ENCODE measurements at places on chromosomes 2 and 18.
A peak's percentile ranks its signal among the peaks of the same experiment; 100 is the strongest.

DNA sequence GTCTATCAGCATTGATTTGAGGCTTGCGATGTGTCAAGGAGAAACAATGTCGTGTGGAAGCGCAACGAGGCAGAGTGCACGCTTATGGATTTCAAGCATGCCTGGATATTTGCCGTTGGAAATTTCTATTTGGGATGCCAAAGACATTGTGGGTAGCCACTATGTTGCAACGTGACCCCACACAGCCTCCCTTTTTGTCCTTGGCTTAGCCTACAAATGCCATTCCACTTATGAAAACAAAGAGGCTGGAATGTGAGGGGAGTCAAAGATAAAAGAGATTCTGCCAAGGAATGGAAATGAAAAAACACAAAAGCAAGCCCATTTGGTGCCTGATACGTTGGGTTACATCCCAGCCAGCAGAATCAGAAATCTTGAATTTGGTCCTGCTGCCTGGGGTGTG, 721.2 kb downstream of the GALR1 start:
- DNase-seq = no peak

GRCh38 chr2:230202430-230203109, 17.2 kb downstream of the SP110 start:
- DNase-seq = no peak

- no peak for DNase-seq
Measured at GRCh38 chr2:71156573-71156972, 26.1 kb downstream of the MPHOSPH10 start.

DNA sequence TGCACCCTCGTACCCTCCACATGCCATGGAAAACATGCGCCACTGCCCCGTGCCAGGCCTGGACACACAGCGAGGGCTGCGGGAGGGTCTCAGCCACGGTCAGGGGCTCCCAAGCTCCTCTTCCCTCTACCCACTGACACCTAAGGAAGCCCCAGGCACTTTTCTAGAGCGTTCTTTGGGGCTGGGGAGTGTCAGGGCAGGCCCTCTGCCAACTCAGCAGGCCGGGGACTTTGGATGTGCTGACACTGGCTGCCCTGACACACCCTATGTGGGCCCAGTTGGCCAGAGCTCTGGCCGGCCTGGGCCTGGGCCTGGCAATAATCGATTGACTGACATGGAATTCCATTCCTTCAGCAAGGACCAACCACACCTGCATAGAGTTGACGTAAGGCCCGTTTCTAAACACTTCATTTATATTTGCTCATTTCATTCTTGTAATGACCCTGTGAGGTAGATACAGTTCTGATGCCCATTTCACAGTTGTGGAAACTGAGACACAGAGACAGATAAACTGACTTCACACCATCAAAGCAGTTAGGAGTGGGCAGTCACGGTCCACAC, 70.5 kb downstream of the ZFP36L2 start:
- peak; percentile 20 for DNase-seq

DNA sequence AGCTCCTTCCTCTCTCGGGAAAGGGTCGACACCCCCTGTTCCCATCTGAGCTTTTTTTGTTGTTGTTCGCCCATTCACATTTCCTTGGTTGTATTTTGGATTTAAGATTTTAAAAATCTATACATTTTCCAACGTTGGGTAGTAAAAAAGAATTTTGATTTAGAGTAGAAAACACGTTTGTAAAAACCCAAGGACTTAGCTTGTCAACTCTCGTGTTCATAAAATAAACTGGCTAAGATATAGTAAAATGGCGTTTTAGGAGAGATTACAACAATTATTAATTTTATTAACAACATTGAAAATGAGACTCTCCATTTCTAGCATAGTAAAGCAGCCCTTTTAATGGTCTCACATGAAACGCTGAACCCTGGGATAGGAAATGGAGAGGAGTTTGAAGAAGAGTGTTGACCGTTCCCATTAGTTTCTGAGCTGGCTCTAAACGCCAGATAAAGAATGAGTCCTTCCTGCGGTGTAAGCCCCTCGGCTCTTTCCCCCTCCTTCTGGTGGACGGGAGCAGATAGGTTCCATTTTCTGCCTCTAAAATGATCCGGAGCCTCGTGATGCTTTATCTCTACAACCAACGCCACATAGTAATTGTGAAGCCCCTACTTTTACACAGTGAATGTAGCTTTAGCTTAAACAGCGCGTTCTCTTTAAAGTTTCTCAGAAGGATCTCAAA, 24.0 kb upstream of the ZNF516 start:
- DNase-seq = no peak

- no peak for DNase-seq
Measured at GRCh38 chr2:48089644-48090043, 183.3 kb upstream of the FBXO11 start.

GRCh38 chr18:57809190-57809589, 6.1 kb upstream of the ATP8B1 start:
- no peak for DNase-seq

GRCh38 chr2:159925975-159926374, 128.0 kb upstream of the CD302 start:
- DNase-seq = no peak

DNA sequence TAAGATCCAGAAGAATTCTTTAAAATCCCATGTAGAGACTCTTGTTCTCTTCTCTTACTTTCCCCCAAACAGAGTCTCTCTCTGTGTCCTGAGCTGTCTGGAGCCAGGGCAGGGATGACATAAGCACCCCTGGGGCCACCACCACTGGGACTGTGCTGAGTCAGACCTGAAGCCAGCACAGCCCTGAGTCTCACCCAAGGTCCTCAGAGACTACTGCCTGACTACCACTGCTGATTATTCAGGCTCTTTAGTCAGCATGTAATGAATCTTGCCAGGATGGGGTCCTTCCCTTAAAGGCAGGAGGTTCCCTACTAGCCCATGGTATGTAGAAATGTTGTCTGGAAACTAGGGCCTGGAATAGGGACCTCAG, 34.9 kb upstream of the DYNC1I2 start:
- no peak for DNase-seq

DNA sequence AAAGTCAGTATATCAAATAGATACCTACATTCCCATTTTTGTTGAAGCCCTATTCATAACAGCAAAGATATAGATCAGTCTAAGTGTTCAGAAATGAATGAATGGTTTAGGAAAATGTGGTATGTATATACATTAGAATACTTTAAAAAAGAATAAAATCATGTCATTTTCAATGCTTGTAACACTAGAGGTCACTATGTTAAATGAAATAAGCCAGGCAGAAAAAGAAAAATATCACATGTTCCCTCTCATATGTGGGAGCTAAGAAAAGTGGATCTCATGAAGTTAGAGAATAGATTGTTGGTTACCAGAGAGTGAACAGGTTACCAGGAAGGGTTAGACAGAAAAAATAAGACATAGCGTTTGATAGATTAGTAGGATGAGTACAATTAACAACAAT, 1111.0 kb upstream of the SLC39A10 start:
- no peak for DNase-seq

DNA sequence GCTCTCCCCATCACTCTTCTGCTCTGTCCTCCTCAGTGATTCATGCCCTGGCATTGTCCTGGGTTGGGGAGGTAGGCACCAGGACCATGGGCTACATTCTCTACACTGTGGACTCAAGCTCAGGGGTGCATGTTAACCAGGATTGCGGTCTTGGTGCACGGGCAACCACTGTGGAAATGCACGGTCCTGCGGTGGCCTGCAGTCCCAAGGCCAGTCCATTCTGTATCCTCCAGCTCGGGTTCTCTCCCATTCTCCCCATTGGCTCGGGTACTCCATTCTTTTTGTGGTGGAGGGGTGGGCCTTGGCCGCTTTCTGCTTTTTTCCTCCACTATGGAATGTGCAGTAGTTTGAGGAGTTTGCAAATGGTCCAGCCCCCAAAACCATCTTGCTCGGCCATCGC, 215.0 kb upstream of the MYT1L start:
- no peak for DNase-seq

DNA sequence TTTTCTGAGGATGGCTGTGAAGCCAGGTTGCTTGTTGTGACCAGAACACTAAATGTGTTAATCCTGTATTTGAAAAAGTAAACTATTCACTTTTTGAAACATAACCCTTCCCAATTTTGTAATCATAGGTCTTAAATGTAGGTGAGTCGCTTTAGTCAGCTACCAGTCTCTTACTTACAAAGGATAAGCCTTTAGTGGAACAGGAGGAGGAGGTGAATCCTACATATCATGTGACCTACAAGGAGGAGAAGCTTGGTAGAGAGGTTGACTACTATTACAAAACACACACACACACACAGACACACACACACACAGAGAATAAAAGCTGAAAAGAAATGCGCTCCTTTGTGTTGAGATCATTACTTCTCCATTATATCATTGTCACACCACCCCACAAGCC, 59.9 kb upstream of the SPAG16 start:
- no peak for DNase-seq

DNA sequence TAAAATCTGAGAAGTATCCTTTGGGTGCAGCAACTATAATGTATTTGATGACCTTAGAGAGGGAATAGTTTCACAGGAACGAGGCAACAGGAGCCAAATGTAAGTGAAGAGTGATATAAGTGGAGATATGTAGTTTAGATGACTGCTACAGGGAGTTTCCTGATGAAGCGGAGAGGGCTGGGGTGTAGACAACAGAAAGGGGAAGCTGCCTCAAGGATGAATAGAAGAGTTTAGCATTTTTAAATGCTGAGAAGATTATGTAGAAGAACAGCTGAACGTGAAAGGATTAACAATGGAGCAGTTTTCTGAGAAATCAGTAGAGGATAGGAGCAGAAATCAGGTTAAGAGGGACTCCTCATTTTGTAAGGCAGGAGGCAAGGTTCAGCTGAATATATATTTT, 133.3 kb downstream of the LCLAT1 start:
- DNase-seq = no peak

DNA sequence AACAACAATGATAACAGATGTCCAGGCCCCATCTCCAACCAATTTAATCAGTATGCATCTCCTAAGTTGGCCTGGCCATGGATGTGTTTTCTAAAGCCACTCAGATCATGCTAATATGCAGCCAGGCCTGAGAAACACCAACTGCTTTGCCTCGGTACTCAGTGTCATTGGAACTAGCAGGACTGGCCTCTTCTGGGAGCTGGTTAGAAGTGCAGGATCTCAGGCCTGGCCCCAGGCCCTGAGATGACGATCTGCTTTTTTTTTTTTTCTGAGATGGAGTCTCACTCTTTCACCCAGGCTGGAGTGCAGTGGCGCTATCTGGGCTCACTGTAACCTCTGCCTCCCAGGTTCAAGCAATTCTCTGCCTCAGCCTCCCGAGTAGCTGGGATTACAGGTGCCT, 69.1 kb downstream of the IRS1 start:
- DNase-seq = no peak

- no peak for DNase-seq
Measured at GRCh38 chr2:144566448-144566847, 46.5 kb upstream of the ZEB2 start.

GRCh38 chr18:24208270-24209035, 69.6 kb downstream of the CABYR start:
- peak; percentile 50 for DNase-seq

- DNase-seq = no peak
Measured at GRCh38 chr2:142878031-142878678, 691 bp downstream of the KYNU start.

DNA sequence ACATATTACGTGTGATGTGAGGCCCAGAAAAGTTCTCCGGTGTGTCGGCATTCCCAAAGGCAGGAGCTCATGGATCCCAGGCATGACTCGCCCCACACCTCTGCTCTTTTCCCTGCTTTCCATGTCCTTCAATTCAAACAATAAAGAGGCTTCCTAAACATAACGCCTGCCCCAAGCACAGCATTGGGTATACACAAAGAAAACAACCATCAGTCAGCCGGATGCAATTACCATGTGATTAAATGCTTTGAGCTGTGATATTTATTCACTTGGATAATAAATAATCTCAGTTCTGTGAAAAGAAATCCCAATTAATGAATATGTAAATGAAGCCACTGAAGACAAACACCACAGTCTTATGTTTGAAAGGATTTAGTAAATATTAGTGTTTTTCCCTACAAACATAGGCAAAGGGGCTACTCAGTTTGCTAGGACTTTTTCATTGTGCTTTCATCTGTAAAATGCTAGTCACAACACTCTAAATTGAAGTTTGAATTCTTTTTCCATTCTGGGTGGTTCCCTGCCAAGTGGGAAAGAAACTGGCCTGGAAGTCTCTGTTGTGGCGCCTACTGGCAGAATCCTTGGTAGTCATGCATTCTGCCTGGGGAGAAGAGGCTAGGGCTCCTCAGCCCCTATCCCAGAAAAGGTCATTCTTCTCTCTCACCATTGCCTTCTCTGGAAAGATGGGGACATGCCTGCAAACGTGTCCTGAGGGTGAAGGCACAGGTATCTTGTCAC, 144.7 kb downstream of the COL6A3 start:
- DNase-seq = no peak

- no peak for DNase-seq
Measured at GRCh38 chr2:17710547-17711248, 42.9 kb downstream of the SMC6 start.

GRCh38 chr2:156532989-156533388, 96.8 kb downstream of the GPD2 start:
- no peak for DNase-seq

GRCh38 chr18:79859314-79859713, 61.6 kb downstream of the KCNG2 start:
- no peak for DNase-seq

DNA sequence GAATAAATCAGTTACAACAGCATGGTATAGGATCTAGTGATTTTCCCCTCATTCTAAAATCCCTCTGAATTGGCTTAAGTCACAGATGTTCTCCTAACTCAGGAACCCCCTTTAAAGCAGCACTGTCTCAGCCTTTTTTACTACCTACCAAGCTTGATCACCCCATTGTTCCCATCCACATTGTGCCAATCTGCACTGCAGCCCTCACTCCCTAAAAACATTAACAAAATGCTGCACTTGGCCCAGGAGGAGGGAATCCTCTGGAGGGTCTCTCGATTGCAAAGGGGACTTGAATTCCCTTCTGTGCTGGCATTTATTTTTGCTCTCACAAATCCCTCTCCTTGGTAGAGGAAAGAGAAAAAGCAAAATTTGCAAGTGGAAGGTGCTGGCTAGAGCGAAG, 223.0 kb downstream of the PID1 start:
- no peak for DNase-seq

- no peak for DNase-seq
Measured at GRCh38 chr2:126907671-126908070, 9.0 kb downstream of the TEX51 start.

- no peak for DNase-seq
Measured at GRCh38 chr2:150672311-150672710, 184.8 kb upstream of the RND3 start.

GRCh38 chr2:144943986-144944385, 424.1 kb upstream of the ZEB2 start:
- DNase-seq = no peak

- DNase-seq = no peak
Measured at GRCh38 chr2:187976259-187976985, 315.3 kb upstream of the GULP1 start.
